ENCODE measurements at places on chromosomes 3 and 15.

GRCh38 chr3:87810452-87811016 lies 248.3 kb downstream of the CGGBP1 start:
- DNase-seq, result no peak

- DNase-seq, result no peak
Observed at GRCh38 chr3:29668728-29669127, 387.9 kb downstream of the RBMS3 start.

DNA sequence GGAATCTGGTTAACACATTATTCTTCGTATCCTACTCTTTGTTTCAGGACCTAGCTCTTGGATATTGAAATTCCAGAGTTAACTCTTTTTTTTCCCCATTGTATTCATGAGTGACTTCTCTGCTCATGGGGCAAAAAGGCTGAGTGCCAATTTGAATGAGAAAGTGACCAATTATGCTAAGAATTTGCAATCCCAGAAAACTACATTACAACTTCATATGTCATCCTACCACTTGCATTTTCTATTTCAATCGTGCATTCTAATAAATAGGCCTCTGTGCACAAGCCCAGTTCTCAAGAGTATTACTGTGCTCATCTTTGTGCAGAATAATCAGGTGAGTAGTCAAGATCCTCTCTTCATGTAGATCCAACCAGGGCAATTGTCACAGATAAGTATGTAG lies 537.8 kb downstream of the OTOL1 start:
- no peak for DNase-seq

DNA sequence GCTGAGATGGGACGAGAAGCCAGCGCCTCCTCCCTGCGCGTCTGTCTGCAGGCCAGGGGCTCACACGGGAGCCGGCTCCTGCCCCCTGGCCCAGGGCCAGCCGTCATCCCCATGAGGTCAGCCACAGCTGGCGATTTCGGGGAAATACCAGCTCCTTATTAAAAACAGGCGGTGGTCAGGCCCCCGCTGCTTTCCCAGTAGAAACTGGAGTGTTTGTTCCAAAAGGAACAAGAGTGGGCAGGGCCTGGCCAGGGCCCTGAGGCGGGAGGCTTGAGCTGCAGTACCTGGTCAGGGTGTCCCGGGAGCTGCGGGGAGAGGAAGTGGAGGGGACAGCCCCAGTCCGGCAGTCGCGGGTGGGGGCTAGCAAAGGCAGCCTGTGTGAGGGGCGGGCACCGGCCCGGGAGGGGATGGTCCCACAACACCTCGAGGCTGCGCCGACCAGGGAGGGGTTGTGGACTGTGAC lies 17.8 kb downstream of the MYL3 start:
- DNase-seq, result no peak

DNA sequence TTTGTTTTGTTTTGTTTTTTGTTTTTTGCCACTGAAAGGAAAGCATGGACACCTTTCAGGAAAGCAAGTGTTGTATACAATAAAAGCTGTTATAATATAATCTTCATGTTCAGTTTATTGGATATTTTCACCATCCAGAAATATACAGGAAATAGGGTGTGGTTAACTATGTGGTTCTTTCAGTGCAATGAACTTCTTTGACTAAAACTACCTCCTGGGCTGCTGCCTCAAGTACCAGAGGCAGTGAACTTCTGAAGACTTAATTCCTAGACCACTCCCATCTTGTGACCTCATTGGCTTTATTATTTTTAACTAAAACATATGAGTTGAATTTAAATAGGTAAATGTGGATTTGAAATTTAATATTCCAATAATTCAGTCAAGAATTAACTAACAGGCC lies 27.1 kb upstream of the TBL1XR1 start:
- DNase-seq, result no peak

- DNase-seq, result no peak
Observed at GRCh38 chr3:68360492-68360891, 571.9 kb downstream of the TAFA4 start.

DNA sequence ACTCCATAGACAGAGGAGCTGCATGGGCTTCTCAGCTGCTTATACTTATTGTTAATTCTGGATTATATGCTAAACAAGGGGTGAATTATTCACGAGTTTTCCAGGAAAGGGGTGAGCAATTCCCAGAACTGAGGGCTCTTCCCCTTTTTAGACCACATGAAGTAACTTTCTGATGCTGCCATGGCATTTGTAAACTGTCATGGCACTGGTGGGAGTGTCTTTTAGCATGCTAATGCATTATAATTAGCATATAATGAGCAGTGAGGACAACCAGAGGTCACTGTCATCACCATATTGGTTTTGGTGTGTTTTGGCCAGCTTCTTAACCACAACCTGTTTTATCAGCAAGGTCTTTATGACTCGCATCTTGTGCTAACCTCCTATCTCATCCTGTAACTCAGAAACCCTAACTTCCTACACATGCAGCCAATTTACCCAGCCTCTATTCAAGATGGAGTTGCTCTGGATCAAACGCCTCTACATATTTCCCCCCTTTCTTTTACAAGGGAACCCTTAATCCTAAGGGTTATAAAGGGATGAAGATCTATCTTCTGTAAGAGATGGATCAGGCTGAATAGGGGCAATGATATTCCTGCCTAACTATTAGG lies 12.1 kb upstream of the DMXL2 start:
- DNase-seq, result no peak

GRCh38 chr3:4722103-4722502 lies 229.0 kb downstream of the ITPR1 start:
- peak; percentile 21 for DNase-seq

GRCh38 chr3:26621906-26622620 lies 509 bp upstream of the LRRC3B start:
- DNase-seq, result no peak

- no peak for DNase-seq
Observed at GRCh38 chr3:76624164-76624563, 415.7 kb upstream of the ROBO2 start.

DNA sequence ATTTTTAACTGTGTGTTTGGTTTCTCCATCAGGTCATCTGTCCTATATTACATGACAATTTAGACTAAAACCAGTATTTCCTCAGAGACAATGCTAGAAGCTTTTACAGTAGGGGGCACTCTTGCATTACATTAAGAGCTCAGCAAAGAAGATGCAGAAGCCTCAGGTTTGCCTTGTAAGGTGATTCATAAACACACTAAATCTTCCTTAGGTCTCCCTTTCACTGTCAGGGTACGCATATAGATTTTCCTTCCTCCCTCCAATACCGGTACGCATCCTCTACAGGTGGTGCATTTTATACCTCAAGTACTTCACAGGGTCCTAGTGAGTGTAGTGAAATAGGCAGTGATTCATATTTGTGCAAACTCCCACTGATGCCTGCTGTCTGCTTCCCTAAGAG lies 46.5 kb downstream of the CD86 start:
- DNase-seq, result no peak

DNA sequence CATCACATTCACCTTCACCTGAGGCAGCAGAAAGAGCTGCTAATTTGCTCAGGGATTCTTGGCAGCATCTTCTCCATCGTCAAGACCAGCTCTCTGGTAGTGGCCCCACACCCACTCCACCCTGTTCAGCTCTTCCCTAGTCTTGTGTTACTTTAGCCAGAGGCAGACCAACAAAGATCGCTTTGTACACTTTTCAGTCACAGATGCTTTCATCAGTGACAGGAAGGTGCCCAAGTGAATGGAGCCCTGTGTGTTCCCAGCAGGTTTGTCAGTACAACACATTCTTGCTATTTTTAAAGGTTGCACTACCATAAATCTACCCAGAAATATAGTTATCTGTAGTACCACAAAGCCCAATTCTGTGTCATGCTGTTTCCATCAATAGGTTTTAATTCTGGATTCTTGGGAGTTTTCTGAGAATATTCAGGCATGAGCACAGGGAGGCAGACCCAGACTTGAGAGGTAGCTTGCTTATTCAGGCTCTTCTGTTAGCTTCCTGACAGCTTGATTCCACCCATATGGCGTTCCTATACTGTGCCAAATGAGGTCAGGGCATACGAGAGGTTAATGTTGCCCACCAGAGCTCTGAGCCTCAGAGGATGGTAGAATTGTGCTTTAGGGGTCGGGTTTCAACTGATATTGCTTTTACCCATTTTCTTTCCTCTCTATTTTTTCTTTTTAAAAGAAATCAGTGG lies 109.8 kb upstream of the MANF start:
- DNase-seq, result no peak

DNA sequence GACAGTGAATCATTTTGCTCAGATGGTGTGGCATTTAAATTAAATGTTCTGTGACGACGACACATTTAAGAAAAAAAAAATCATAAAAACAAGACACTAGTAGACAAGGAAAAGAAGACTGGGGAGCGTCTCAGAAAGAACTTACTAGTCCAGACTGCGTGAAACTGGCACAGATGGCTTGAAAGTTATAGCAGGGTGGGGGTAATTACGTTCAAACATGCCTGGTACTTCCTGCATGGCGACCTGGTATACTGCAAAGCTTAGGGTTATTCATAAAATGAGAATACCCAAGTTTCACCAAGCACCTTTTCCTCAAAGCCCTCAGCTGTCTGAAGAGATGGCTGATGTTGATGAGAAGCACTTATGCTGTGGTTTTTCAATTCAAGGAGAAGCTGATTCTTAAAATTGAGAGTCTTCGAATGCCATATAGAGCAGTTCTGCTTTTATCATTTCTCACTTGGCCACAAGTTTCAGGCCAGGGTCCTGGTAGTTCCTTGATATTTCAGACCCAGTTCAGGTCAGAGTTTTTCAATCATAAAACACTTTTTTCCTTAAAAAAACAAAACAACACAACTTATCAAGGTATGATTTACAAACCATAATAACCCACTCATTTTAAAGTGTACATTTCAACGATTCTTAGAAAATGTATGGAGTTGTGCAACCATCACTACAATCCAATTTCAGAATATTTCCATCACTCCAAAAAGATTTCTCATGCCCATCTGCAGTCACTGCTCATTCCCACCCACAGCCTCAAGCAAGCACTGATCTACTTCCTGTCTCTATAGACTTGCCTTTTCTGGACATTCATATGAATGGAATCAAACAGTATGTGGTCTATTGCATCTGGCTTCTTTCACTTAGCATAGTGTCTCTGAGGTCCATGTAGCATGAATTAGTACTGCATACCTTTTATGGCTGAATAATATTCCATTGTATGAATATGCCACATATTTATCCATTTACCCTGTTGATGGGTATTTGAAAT lies 24.7 kb downstream of the PCOLCE2 start:
- DNase-seq, result no peak

GRCh38 chr3:45552794-45553371 lies 41.7 kb upstream of the LIMD1 start:
- DNase-seq, result no peak

GRCh38 chr3:172675441-172676193 lies 35.2 kb downstream of the NCEH1 start:
- DNase-seq, result no peak

GRCh38 chr3:27723815-27724458 lies 1.8 kb upstream of the EOMES start:
- no peak for DNase-seq

GRCh38 chr3:187520027-187520945 lies 149.9 kb downstream of the SST start:
- DNase-seq, result no peak

- DNase-seq, result peak; percentile 89
Observed at GRCh38 chr3:170180908-170181885, at the start of gene PHC3. Gene PHC3 (minus strand): TSS chr3:170181733. CDS start chr3:170181715, 18 bp downstream.

DNA sequence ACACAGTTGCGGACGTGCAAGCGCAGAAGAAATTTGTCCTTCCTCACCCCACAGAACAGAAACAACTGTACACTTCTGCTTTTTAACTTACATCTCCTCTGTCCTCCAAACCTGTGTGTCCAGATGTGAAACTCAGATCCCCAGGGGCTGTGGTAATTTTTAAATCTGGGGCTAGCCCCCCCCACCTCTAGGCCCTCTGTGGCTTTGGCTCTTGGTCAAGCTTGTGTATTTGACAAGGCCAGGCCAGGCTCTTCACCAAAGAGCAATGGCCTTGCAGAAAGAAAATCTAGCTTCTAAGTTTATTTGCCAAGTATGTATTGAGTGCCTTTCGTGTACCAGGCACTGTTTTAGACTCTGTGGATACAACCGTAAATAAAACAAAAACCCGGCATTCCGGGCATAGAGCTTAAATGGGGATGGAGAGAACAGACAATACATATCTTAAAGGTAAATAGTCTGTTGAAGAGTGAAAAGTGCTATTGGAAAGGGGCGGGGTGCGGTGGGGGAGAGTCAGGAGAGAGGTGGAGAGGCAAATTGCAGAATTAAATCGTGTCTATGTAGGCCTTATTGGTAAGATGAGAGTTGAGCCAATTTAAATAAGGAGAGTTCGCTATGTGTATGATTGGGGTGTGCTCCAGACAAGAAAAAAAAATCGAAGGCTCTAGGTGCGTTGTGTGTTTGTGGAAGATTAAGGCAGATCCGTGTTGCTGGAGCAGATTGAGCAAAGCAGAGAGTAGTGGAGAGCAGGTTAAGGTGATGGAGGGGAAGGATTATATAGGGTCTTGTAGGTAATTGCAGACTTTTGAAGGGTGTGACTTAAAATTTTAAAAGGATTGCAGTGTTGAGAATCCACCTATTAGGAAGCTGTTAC lies 781 bp upstream of the DPH6 start:
- DNase-seq, result no peak

GRCh38 chr3:144409319-144409718 lies 437.7 kb downstream of the DIPK2A start:
- no peak for DNase-seq

DNA sequence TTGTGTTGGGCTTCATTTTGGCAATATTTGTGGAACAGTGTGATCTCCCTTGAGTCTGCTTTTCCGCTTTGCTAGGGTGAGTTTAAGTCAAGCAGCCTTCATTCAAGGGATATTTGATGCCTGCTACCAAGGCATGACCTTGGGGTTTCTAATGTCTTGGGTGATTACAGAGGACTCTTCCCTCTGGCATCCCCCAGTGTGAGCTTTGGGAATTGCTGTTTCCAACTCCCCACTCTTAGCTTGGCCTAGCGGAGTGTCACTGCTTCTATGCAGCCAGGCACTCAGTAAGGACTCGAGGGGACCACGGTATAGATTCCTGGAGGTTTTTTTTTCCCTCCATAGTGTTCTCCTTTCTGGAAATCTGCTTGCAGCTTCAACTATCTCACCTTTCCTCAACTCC lies 21.1 kb downstream of the GCNT3 start:
- no peak for DNase-seq

- DNase-seq, result no peak
Observed at GRCh38 chr15:93973287-93973686, 258.1 kb upstream of the MCTP2 start.

- DNase-seq, result no peak
Observed at GRCh38 chr15:66743703-66744536, 41.9 kb downstream of the SMAD6 start.

DNA sequence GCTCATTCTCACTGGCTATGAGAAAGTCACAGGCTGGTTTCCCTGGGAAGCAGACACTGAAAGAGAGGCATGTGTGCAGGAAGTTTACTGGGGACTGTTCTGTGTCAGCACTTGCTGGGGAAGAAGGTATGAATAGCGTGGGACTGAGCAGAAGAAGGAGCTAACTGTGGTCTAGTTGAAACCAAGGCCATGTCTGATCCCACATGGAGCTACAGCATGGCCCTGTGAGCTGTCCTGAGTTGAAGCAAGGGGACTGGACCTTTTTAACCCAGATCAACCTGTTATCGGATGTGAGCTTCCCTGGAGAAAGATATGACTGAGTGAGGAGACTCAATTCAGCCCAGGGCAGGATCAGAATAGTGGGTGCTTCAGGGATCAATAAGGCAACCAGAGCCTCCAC lies 53.7 kb downstream of the DCLK3 start:
- no peak for DNase-seq

GRCh38 chr3:101903451-101903871 lies 54.1 kb downstream of the NFKBIZ start:
- DNase-seq, result no peak
